ENCODE measurements at places on chromosomes 2 and 18.

- DNase-seq, result no peak
Measured at GRCh38 chr18:33957707-33958106, 267.0 kb downstream of the NOL4 start.

DNA sequence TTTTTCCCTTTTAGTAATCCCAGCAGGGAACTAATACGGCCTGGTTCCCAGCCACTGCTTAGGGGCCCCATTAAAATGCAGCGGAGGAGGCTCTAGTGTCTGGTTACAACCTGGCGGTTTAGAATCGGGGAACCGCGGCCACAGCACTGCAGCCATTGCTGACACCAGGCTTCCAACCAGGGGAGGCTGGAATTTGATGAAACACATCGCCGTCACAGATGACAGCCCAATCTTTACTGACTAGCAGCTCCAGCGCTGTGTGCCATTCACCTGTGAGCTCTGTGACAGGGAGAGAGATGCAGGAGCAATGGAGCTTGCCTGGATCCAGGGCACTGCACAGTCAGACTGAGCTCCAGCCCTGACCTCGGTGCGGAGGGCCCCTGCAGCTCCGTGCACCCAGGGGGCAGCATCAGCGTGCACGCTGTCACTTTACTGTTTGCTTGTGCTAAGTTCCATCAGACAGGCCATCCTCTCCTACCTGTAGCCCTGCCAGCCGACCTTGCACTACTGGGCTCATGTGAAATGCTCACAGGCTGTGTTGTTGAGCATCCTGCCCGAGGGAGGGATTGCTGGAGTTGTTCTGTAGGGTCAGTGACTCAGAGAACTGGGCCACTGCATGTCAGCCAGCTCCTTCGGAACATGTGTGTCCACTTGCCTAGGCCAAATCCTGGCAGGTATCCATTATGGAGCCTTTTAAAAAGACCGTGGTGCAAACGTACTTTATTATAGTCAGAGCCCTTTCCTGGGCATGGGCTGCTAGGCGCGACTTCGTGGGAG lies 203.5 kb downstream of the SEPTIN10 start:
- peak; percentile 19 for DNase-seq

DNA sequence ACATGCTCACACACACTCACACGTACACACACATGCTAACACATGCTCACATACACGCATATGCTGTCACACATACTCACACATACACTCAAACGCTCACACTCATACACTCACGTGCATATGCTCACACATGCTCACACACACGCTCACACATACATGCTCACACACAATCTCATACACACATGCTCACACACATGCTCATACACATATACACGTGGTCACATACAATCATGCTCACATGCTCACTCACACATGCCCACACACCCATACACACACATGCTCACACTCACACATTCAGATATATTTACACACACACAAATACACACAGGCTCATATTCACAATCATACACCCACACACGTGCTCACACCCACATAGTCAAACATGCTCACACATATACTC lies 17.5 kb upstream of the SALL3 start:
- DNase-seq, result no peak

DNA sequence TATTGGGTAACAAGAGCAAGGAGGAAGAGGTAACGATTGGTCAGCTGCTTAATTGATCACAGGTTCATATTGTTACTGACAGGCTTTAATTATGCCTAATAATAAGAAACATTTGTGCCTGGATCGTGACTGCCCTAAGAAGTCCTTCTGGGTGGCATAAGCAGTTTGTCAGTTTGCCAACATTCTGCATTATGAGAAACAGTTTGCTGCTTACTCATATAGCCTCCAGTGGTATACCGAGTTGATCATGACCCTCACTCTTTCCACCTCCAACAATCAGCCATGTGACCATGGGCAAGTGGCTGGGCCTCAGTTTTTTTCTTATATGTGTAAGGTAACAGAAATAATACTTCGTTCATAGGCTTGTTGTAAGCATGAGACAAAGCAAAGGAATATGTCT lies 96.6 kb upstream of the CABLES1 start:
- no peak for DNase-seq

GRCh38 chr2:164797627-164798026 lies 44.0 kb downstream of the COBLL1 start:
- no peak for DNase-seq

DNA sequence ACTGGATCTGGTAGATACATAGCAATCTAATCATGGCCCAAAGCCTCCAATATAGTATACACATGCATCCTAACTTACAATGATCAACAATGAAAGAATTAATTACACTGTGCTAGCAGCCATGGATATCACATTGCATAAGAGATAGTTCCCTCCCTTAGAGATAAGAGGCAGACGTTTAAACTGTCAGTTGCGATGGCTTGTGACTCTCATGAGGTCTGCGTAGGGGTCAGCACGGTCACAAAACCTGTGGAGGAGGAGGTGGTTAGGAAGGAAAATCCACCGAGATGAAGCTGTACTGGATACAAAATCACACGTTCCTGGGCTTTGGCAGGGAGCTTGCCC lies 800 bp upstream of the RALB start:
- DNase-seq, result no peak

GRCh38 chr18:6837904-6838303 lies 108.4 kb downstream of the ARHGAP28 start:
- no peak for DNase-seq

- DNase-seq, result no peak
Measured at GRCh38 chr2:198930170-198930569, 527.6 kb downstream of the SATB2 start.

DNA sequence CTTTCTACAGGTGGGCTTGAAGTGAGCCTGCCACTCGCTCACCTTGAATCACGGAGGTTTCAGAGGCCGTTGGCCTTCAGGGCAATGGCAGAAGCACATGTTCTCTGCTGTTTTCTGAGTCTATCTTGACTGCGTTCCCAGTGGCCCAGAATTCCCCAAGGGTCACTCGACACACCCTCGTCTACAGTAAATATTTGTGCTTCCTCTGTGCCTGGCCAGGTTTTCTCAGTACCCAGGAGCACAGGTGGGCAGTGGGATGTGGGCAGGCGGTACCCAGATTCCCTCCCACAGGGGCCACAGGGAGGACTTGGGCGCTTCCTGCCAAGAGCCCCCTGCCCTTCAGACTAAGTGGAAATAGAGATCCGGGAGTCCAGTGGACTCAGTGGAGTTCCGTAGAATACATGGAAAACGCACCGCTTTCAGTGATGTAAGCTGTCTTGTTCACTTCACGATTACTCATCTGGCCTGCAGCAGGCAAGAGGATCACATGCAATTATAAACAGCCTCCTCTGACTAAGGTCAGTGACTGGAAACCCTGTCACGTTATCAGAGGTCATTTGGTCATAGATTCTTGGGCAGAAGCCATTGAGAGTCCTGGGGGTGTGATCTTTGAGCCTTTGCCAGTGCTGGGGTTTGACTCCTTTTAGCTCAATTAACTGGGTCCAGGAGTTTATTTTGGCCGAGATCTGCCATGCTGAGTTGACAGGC lies 179.8 kb downstream of the NEDD4L start:
- DNase-seq, result no peak

DNA sequence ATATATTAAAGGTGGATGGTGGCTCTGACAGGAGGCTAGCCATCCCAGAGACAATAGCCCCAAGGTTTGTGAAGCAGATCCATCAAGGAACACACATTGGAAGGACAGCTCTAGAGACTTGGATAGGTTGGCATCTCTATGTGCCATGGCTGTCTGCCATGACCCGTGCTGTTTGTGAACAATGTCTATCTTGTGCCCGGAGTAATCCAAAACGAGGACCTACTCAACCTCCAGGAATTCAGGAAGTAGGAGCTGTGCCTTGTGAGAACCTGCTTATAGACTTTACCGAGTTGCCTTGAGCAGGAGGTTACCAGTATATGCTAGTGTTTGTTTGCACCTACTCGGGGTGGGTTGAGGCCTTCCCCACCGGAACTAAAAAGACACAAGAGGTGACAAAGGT lies 43.1 kb upstream of the SELENOI start:
- DNase-seq, result no peak

GRCh38 chr2:69945441-69945840 lies 16.0 kb downstream of the ASPRV1 start:
- DNase-seq, result no peak

DNA sequence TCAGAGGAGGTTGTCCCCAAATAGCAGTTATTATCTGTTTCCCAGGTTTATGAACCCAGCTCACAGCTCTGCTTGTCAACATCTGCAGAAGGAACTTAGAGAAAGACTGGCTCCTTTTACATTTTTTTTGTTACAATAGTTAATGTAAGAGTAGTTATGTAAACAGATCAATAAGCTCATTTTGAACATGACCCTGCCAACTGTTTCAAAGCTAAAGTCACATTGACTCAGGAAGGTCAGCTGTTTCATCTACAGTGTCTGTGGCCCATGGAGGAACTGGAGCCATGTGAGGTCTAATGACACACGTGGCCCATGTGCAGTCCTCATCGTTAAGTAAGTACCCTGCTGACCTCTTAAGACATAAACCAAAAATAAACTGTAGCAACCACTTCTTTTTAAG lies 97.1 kb downstream of the SH3RF3 start:
- no peak for DNase-seq

- no peak for DNase-seq
Measured at GRCh38 chr18:42719221-42719620, 396.3 kb downstream of the RIT2 start.

DNA sequence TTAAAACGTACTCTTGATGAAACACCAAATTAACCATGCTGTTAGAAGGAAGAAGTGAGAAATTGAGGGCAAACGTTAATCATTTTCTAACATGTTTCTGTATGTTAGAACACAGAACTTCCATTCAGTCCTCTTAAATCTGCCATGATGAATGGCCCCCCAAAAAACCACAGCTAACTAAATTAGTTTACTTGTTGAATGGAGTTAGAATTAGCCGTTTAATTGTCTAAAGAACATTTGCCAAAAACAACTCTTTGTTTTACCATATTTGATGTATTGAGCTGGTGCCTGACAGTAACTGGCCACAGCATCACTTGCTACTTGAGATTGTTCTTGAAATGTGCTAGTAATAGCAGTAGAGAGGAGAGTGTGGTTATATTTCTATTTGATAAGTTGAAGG lies 12.7 kb downstream of the CCNYL1 start:
- no peak for DNase-seq

- no peak for DNase-seq
Measured at GRCh38 chr2:165624470-165624800, 154.9 kb downstream of the CSRNP3 start.

- peak; percentile 40 for DNase-seq
Measured at GRCh38 chr2:70767079-70767698, 811 bp downstream of the ADD2 start.

- no peak for DNase-seq
Measured at GRCh38 chr2:120464448-120464931, 118.6 kb downstream of the INHBB start.

- no peak for DNase-seq
Measured at GRCh38 chr2:237691029-237691907, 63.9 kb downstream of the LRRFIP1 start.

GRCh38 chr18:34694591-34695165 lies 15.4 kb upstream of the DTNA start:
- no peak for DNase-seq

DNA sequence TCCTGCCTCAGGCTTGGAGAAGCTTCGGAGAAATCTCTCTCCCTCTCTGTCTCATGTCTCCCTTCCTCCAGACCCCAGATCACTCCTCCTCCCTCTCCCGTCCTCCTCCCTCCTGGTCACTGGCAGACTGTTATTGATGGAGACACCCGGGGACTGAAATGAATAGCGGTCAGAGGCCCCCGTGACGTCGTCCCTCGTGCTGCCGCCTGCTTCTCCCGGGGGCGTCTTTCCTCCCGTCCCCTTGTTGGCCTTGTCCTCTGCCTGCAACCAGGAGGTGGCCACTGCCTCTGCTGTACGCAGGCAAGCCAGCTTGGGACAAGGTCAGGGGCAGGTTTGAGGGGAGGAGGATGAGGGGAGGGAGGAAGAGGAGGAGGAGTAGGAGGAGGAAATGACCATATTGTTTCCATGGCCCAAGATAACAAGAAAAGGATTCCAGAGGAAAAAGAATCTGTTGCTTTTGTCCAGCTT lies 78.2 kb downstream of the CELF4 start:
- no peak for DNase-seq

- DNase-seq, result no peak
Measured at GRCh38 chr2:145186303-145186702, 666.4 kb upstream of the ZEB2 start.

GRCh38 chr2:34602262-34602661 lies 1003.2 kb upstream of the FAM98A start:
- no peak for DNase-seq

DNA sequence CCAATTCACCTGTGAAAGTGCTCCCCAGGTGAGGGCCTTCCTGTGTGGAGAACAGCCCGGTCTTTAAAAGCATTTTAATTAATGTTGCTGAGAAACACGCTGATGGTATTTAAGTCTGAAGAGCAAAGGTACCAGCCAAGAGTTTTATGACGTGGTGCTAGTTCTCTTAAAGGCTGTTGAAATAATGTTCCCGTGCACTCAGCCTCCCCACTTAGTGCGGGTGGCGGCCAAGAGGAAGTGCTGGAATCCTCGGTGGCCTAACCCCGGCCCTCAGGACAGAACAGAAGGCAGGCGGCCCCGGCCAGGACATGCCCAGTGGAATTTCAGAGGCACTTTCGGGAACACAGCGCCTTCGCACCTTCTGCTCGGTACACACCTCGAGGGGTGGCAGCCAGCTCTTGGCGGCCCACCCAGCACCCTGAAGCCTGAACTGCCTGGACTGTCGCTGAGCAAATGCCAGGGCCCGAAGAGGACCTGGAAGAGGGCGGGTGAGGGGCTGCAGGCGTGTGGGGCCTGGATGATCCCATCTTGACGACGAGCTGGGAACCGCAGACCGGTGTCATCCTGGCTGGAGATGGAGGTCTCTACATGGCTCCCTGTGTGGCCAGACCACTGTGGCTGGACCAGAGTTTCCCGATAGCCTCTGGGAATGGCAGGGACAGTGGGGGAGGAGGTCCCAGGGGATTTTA lies 142.9 kb downstream of the ASB1 start:
- no peak for DNase-seq

DNA sequence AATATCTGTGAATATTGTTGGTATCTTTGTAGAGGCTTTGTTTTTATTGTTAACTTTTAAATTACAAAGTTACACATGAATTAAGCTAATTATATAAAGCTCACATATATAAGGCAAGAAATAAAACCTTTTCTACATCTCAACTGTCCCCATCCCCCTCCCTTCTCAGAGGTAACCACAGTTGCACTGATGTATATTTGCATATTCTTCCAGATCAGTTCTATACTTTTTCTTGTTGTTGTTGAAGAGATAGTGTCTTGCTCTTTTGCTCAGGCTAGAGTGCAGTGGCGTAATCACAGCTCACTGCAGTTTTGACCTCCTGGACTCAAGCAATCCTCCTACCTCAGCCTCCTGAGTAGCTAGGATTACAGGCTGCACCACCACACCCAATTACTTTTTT lies 36.0 kb upstream of the CDC42EP3 start:
- no peak for DNase-seq

DNA sequence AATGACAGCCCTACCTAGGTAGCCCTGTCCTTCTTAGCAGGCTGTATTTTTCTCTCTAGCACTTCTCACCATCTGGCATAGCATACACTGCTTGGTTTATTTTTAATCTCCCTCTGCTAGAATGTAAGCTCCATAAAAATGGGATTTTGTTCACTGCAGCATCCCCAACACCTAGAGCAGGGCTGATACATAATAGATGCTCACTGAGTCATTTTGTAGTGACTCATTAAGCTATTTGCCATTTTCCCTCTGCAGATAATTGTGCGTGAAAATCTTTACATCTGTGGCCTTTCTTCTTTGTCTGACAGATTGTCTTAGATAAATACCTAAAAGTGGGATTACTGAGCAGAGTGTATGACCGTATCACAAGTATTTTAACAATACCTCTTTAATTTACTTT lies 82.5 kb downstream of the CERS6 start:
- no peak for DNase-seq

GRCh38 chr2:172147944-172148650 lies 45.4 kb upstream of the DLX2 start:
- no peak for DNase-seq

All from NCI-H2107 (cell line).